ENCODE measurements at places on chromosomes 7 and 10.
A peak's percentile ranks its signal among the peaks of the same experiment; 100 is the strongest.

DNA sequence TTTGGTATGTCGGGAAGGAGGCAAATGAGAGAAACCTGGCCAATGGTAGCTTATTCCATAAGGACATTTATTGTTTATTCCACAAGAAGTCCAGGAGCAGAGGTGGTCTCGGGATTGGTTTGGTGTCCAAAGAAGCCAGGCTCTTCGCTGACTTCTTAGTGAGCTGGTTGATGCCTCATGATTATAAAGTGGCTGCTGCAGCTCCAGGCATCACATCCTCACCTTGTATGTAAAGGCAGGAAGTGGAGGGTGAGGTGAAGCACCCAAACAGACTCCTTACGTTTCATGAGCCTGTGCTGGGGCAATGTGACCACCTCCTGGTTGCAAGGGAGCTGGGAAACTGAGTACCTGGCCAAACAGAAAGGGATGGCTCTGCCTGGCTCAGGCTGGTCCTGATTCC lies 92.4 kb downstream of the MYL10 start:
- DNase-seq = no peak

- DNase-seq = peak; percentile 58
Measured at GRCh38 chr7:36084485-36085091, 68.5 kb upstream of the EEPD1 start.

- DNase-seq = no peak
Measured at GRCh38 chr10:49678827-49679479, 498 bp upstream of the C10orf53 start.

DNA sequence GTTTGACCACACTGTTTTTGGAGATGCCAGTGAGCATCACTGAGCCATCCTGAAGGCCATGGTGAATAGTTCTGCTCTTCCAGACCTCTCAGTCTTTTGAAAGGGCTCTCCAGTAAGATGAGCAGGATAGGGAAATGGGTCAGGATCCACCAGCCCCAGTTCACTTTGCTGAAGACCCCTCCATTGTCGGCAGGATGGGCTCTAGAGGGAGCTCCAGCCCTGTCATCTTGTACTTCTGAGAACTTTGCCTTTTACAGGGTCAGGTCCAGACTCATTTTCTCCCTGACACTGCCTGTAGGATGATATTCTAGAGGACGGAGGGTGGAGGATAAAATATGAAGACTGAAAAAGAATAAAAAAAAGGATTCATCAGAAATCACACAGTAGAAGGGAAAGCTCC lies 13.1 kb downstream of the LHFPL3 start:
- DNase-seq = no peak

GRCh38 chr7:125606671-125607070 lies 677.0 kb upstream of the POT1 start:
- DNase-seq = no peak

- peak; percentile 60 for DNase-seq
Measured at GRCh38 chr7:106462365-106462859, 177.6 kb upstream of the NAMPT start.

DNA sequence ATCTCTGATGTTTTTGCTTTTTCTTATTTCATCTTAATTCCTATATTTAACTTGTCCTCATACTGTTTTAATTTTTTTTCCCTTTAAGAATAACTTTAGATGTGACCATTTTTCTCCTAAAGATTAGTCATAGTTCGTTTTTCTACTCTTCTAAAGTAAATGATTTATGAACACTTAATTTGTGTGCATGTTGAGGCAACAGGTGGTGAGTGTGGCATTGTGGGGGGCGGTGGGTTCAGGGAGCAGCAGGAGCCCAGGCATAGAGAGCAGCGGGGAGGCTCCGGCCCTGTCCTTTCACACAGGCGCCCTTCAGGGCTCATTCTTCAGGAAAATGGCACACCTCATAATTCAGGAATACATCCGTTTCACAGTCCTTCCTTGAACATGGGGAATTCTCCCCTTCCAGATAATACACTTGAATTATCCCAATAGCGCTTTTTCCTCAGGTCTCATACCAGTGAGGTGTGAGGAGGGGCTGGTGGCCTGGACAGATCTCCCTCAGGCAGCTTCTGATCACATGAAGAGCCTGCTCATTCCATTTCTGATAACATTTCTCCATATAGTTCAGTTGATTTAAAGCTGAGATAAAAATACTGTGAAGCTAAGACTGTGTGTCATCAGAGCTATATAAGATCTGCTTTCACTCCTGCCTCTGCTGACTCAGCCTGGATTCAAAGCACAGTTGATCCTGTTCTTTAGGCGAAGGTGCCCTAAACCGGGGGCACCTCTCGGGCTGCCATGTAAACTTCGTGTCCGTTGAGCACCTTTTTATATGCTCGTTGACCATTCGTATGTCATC lies 40.2 kb downstream of the CUL1 start:
- DNase-seq = peak; percentile 70

GRCh38 chr10:20059084-20059835 lies 243.0 kb downstream of the PLXDC2 start:
- peak; percentile 4 for DNase-seq
